Spinal cord (tissue), 10 donors: ENCODE measurements at places on chromosomes 5 and 9.

GRCh38 chr5:164950927-164951326 is 1445.5 kb downstream of the MAT2B start:
- DNase-seq = no peak

DNA sequence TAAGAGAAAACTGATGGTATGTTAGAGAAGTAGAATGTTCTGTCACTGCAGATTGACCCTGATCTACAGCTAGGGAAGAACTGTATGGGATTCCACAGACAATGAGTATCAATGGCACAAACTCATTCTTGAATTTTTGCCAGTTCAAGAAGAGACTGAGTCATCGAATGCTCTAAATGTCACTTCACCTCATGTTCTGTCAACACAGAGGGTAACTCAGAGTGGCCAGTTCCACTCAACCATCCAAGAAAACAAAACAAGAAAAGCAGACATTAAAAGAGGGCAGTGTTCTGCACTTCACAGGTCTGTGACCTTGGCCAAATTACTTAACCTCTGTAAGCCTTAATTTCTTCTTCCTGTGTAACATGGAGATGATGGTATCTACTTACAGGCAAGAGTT is 132.2 kb upstream of the HMHB1 start:
- no peak for DNase-seq

GRCh38 chr5:2261004-2261703 is 378.4 kb upstream of the IRX4 start:
- no peak for DNase-seq

GRCh38 chr5:16784843-16785791 is 151.0 kb downstream of the MYO10 start:
- no peak for DNase-seq

- DNase-seq = no peak
Measured at GRCh38 chr5:158435161-158435616, 576.2 kb upstream of the CLINT1 start.

DNA sequence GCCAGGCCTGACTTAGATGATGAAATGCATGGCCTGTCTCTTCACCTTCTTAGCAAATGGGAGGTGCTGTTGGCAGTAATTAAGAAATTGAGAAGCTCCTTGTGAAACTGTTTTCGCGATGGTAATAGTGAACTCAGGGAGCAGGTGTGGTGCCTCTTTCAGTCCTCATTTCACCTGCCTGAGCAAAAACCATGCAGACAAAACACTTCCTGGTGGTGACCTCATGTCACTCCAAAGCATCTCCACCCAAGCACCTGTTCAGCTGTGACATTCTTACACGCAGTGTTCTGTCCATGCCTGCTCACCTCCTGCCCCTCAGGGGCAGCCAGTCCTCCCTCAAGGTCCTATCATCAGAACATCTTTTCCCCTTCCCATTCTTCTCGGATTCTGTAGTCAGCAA is 146.5 kb downstream of the CD180 start:
- DNase-seq = no peak

DNA sequence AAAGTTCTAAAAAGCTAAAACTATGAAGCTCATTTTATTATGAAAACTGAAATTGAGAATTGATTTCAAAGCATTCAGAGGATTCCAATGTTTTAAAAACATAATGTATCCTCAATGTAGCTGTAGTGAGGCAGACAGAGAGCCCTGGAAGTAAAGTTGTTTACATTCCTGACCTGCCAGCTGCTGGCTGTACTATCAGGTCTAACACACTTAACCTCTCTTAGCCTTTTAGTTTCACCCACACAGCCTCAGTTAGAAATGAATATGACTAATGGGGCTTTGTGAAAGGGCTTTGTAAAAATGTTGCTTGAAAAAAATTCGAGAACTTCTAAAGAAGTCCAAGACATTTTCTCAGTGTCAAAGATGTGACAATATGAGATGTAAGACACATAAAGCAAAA is 122.6 kb downstream of the FBXL17 start:
- DNase-seq = no peak

DNA sequence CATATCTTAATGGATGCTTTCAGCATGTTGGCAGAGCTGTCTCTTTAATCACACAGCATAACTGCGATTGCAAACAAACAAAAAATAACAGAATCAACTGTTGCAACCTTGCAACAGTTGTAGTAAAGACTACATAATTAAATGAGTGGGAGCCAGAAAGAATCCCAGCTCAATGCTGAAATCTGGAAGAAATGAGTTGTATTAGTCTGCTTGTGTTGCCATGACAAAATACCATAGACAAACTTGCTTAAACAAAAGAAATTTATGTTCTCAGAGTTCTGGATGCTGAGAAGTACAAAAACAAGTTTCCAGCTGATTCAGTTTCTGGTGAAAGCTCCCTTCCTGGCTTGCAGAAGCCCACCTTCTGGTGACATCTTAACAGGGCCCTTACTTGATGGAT is 260.9 kb upstream of the TUSC1 start:
- DNase-seq = no peak

DNA sequence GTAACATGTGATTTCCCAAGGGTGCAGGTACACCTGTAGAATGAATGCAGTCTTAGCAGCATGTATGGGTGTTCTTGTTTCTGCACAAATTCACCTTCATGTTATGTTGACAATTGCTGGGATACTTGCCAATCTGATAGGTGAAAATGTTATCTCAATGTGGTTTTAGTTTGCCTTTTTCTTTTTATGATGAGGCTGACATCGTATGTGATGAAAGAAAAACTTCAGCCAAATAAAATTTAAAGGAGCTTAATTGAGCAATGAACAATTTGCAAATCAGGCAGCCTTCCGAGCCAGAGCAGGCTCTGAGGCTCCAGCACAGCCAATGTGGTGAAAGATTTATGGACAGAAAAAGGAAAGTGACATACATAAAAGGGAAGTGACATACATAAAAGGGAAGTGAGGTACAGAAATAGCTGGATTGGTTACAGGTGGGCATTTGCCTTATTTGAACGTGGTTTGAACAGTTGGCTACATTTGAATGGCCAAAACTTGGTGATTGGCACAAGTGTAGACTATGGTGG is 10.5 kb downstream of the TAL2 start:
- DNase-seq = no peak

- no peak for DNase-seq
Measured at GRCh38 chr9:132244582-132245455, 83.0 kb downstream of the NTNG2 start.

DNA sequence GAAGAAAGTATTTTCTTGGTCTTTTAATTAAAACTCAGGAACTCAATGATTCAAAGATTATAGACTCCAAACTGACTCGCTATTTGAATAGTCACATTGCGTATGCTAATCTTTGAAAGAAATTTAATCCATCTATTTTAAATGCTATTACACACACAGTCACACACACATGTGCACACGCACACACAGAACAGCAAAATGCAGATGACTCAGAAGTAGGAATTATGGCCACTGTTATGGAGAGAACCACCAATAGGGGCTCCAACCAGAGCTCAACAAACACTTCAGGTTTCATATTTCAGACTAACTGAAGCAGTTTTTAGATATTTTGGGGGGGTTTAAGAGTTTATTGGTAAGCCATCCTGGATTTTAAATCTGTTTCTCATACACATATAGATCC is 1917.9 kb downstream of the EFNA5 start:
- no peak for DNase-seq
